ENCODE measurements at places on chromosomes 12 and 14.

GRCh38 chr14:94960285-94961001 lies 190.5 kb upstream of the GSC start:
- DNase-seq = no peak

DNA sequence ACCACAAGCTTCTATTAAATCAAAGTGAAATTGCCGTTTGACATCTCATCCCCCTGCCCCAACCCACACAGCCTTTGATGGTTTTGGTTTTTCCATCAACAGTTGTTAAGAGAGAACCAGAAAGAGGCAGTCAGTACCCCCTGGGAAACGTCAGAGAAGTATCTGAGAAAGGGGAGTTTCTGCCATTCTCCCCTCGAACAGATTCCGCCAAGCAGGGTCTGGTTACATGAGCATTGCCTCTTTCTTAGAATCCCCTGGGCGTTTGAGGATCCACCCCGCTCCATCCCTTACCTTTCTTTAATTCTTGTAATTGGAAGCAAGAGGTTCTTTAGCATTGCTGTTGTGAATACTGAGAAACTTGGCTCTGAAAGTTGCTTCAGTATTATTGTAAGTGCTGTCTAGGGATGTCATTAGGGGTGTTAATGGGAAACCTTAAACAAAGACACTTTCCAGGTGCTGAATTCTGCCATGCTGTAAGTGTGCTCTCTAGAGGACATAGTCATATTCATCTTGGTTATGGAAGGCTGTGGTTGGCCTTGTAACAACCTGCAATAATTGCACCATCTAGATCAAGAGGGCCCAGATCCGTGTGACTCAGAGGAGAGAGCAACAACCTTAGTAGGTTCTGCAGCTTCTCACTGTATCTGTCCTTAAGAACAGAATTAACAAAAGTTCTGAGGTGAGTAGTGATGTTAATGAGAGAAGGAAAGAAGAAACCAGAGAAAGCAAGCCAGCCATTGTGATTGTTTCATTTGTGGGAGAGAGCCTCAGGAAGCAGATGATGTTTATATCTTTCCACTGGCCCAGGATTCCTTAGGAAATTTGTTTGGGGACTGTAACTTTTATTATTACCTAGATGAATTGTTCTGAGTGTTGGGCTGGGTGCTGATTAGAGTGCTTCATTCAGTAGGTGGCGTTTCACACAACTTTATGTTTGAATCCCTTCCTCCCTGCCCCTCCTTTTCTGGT lies 9.0 kb downstream of the TMBIM6 start:
- DNase-seq = no peak

- DNase-seq = no peak
These were observed 238.6 kb upstream of the CRY1 start for GRCh38 chr12:107331912-107332311.

GRCh38 chr12:69921831-69922230 lies 96.8 kb downstream of the MYRFL start:
- no peak for DNase-seq

GRCh38 chr12:11653215-11653753 lies 3.8 kb downstream of the ETV6 start:
- no peak for DNase-seq

DNA sequence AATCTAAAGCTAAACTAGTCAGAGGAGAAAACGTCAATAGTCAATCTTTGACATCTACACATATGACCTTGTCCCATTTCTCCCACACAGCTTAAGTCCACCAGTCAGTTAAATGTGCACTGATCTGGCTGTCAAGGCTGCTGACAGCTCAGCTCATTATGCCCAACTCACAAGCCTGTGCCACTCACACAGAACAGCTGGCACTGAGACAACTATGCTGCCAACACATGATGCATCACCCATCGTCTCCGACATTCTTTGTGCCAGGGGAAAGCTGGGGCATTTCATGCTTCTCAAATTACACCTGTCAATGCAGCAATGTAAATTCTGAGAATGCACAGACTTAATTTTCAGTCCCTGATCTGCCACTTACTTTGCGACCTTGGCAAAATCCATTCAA lies 25.3 kb downstream of the GNS start:
- peak; percentile 47 for DNase-seq

GRCh38 chr14:61403411-61403810 lies 82.0 kb downstream of the PRKCH start:
- no peak for DNase-seq

DNA sequence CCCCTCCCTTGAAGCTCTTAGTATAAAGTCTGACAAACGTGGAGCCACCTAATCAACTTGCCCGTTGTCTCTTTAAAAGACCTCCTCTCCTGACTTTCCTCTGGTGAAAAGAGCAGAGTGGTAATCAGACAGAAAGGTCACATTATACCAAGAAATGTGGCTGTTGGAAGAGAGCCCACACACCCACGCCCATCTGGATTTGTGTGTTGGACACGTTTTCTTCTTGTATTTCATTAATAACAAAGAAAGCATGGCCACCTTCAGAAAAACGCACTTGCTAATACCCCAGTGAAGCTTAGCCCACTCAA lies 41.3 kb downstream of the CCDC60 start:
- DNase-seq = no peak

DNA sequence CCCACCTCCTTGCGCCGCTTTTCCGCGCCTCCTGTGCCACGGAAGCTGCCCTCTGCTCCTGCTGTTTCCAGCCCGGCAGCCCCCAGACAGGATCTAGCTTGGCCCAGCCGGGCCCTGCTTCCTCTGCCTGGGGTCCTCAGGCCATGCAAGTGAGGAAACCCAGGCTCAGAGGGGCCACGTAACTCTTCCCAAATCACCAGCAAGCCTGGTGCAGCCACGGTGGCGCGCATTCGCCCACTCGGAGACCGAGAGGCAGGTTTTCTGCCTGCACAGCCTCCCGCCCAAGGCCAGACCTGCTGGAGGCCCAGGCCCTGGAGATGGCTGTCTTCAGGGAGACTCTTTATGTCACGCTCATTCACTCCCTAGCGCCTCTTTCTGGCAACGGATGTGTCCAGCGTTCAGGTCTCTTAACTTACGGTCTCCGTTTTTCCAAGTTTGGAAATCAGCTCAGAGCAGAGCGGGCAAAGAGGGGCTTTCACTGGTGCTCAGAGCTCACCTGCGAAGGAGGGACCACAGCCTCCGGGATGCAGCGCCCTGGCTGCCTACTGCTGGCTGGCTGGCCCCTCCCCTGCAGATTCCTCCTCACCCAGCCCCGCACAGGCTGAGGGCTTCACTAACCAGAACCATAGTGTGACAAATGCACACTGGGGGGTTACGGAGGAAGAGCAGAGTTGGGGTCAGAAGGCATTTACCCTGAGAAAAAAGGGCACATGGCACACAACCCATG lies 20.6 kb upstream of the CEP170B start:
- peak; percentile 4 for DNase-seq

DNA sequence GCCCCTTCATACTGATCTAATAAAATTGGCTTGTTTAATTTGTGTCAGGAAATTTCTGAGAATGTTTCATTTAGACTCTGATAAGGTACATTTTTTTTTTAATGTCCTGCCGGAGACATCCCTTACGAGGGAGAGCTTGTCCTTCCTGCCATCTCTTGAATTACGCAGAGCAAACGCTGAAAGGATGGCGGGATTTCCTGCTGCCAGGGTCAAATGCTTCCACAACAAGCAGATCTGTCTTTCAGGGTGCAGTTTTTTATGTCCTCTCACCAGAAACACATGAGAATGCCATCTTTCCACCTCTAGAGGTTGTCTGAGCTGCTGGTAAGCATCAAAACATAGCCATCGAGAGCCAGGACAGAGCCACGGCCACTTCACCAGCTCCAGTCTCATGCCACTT lies 126.8 kb upstream of the ARHGAP5 start:
- DNase-seq = no peak

GRCh38 chr12:106010741-106011140 lies 128.0 kb downstream of the NUAK1 start:
- DNase-seq = no peak

- DNase-seq = peak; percentile 71
These were observed 210.9 kb downstream of the MED13L start for GRCh38 chr12:116066381-116067230.

GRCh38 chr14:69586404-69586803 lies 11.7 kb upstream of the CCDC177 start:
- DNase-seq = no peak

GRCh38 chr14:40909906-40910305 lies 696.8 kb upstream of the LRFN5 start:
- no peak for DNase-seq

DNA sequence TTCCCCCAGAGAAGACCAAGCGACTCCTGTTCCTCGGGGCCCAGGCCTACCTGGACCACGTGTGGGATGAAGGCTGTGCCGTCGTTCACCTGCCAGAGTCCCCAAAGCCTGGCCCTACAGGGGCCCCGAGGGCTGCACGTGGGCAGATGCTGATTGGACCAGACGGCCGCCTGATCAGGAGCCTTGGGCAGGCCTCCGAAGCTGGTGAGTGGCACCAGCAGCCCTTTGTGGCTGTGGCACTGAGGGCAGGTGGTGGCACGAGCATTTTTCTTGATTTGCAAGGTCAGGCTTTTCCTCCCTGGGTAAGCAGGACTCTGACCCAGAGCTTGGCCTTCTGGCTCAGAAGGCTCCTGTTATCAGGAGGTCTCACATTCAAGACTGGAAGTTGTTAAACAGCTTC lies 2.7 kb downstream of the SIVA1 start:
- no peak for DNase-seq

DNA sequence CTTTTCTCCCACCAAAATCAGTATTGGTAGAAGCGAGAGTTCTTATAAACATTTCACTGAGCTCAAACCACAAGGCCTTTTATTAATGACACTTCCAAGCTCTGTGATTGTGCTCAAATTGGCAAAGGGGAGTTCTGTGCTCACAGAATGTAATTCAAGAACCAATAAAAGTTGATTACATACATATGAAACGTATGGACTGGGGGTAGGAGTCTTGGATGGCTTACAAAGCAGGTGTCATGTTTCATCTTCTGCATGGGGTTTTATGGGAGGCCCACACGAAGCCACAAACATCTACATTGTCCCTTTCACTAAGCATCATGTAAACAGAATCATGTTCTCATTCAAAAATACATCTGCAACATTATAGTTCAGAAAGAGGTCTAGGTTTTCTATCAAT lies 828.3 kb downstream of the VRK1 start:
- no peak for DNase-seq

GRCh38 chr12:128790653-128791373 lies 32.9 kb downstream of the SLC15A4 start:
- DNase-seq = no peak

- peak; percentile 97 for DNase-seq
These were observed at the start of gene RNF41 for GRCh38 chr12:56221757-56222530. RNF41 (minus strand) TSS chr12:56221922; CDS start chr12:56214047, 7,875 bp downstream.

GRCh38 chr12:116346741-116347140 lies 69.2 kb upstream of the MED13L start:
- DNase-seq = no peak

DNA sequence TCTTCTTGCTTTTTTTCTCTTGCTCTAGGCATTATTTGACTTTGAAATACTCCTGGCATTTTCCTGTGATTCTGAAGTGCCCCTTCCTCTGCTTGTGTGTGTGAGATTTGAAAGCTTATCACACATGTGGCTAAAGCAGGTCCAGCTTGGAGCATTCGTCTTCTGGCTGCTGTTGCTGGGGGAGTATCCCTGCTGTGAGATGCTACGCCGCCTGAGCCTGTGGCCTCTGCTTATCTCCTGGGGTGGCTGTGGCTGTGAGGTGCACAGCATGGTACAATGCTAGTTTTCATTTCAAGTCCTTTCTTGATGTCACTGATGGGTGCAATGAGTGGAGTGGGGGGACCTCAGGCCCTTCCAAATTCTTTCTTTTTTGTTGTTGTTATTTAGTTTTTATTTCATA lies 371.8 kb downstream of the ZFP36L1 start:
- DNase-seq = no peak

GRCh38 chr12:54144738-54145137 lies 44.0 kb downstream of the SMUG1 start:
- no peak for DNase-seq

DNA sequence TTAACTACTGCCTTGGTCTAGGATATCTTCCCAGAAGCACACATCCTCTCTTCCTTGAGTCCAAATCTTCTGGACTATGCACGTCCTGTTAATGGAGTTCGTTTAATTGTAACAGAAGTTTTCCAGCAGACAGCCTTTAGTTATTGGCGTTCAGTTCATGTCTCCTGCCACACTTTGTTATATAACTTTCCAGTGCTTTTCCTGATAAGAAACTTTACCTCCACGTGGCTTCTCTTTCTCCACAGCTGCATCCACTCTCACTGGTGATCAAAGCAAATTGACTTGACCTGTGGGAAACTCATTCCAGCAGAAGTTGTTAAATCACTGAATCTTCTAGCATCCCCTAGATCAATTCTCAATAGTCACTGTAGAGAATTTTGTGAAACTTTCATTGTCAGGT lies 19.0 kb downstream of the PTPN21 start:
- no peak for DNase-seq

DNA sequence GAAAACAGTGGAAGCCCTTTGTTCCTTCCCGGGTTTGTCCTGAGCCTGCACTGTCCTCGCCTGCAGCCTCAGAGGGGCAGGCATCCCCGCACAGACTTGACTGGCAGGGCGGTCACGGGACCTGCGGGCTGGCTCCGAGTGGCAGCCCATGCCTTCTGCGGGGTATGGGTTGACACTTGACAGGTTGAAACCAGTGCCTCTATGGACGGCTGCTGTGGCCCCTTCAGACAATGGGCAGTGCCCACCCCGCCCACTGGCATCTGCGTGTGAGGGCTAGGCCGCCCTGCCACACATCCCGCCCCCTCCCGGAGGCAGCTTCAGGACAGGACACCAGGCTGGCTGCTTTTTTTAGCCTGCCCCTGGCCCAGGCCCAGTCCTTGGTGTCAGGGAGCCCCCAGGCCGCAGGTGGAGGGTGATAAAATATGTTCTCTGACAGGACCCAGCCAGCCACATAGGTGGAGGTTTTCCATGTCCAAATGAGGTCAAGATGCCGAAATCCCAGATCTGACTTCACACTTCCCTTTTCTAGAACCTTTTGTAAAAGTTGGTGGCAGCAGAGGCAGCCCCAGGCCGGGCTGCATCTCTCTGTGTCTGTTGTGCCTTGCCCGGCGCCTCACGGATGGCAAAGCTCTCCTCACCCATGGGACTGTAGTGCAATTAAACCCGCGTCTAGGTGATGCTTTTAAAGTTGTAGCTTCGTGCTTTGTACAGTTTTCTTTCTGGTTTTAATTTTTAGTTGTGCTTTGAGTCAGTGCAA lies 10.0 kb downstream of the ANKRD9 start:
- DNase-seq = no peak

DNA sequence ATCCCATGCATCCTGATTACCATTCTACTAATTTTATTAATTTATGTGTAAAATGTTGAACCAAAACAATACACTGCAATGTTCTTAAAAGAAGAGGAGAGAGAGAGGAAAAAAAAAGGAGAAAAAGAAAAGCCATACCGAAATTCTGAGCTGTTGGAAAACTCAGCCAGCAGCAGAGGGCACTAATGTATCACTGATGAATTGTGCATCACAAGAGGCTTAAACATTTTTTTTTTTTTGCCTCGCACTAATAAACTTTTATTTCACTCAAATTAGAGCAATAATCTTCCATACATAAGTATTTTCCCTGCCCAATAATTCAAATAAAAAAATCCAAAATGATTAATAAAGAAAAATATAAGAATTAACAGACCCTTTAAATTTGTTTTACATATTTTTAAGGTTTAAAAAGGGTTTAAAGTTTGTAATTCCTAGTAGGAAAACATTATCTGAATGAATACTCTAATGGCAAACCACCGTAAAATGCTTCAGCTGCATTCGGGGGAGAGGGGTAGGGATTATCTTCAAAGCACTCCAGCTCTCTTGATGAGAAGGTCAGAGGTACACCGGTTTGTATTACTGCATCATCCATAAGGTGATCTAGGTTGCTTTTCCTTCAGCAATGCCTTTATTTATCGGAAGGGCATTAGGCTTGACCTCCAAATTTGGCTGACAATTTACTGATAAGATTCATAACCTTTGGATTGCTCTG lies 41.9 kb downstream of the ATP23 start:
- peak; percentile 80 for DNase-seq
